ENCODE measurements at places on chromosomes 6 and 20.

- DNase-seq, result no peak
Observed at GRCh38 chr6:43665376-43665775, 20.5 kb downstream of the RSPH9 start.

DNA sequence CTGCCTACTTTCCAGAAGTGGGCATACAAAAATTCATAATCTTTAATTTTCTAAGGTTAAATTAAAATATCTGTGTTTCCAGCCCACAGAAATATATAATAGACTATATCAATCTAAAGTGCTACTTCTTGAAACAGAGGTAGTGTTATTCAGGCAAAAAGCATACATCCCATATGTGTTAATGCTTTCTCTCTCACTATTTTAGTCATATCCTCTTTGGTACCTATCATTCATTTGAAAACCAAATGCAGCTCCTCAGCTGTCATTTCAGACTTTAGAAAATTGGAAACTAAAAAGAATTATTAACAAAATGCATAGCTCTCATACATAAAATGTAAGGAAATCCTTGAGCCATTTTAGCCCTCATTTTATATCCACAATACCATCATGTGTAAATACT lies 925 bp downstream of the FHL5 start:
- no peak for DNase-seq

DNA sequence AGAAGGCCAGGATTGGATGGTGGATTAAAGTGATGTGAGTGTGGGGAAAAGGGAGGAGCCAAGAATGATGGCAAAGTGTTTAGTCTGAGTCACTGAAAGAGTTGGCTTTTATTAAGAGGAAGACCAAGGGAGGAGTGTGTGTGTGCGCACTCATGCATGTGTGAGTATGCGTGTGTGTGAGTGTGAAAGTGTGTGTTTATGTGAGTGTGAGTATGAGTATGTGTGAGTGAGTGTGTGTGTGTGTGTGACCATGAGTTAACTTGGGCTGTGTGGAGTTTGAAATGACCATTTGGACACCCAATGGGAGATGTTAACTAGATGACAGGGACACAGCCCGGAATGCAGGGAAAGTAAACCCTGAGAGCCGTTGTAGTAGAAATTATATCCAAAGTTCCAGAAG lies 57.6 kb upstream of the EYA2 start:
- DNase-seq, result no peak

DNA sequence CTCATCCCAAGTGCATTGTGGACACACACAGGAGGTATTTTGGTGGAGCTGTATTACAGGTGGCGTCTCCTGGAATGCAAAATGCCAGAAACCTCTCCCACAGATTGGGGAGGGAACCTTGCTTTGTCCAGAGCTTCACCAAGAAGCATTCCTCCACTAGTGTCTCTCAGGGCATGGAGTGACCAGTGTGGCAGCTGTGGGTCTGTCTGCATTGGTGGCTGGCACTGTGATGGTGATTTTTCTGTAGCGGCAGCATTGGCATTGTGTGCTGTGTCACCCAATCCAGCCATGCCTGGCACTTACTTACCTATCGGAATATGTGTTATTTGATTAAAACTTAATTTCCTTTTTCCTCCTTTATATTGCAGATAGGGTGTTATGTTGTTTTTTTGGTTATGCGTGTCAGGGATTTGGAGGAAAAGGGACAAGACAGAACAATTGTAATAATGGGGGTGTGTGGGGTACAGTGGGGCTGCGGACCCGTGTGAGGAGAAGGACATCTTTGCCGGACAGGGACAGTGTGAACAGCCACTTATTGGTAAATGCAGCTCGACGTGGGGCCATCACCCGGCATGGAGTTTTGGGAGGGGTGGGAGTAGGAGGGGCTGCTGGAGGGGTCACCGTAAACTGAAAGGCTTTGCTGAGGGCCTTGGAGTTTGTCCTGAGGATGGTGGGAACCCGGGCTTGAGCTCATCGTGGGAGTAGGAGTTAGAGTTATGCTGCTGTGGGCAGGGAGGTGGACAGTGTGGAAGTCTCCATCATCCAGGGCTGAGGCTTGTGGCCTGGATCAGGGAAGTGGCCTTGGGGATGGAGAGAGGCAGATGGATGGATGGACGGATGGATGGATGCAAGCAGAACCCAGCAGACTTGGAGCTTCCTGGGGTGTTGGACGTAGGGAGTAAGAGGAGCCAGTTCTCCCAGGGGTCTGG lies 105.0 kb downstream of the SYCP2 start:
- DNase-seq, result peak; percentile 8

- no peak for DNase-seq
Observed at GRCh38 chr6:18693881-18694280, 306.7 kb downstream of the RNF144B start.

DNA sequence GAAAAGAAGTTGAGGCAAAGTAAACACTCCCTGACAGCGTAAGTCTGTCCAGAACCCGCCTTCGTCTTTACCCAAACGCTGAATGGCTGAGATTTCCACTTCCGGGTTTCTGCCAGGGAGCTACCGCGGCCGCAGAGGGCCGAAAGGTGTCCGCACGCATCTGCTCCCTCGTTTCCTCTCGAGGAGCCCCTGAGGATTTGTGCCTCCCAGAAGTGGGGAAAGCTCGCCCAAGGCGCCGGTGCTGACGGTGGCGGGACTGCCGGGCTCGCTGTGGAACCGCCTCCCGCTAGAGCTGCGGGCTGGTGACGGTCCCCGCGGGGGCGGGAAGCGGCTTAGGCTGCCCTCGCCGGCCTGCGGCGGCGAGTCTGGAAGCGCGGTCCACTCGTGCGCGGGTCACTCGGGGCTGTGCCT lies 1760.2 kb upstream of the DEFB115 start:
- no peak for DNase-seq

DNA sequence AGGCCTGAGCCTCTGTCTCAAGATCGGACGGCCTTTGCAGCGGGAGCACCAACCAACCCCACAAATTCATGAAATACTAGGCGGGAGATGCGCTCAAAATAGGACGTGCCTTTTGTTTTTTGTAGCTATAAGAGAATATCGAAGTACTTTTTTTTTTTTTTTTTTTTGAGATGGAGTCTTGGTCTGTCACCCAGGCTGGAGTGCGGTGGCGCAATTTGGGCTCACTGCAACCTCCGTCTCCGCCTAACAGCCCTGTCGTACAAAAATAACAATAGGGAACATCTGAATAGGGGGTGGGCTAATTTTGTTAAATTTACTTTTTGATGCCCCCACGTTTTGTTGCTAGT lies 5.9 kb upstream of the TUBB2A start:
- DNase-seq, result no peak

GRCh38 chr20:32585586-32586127 lies 524 bp upstream of the NOL4L start:
- no peak for DNase-seq

GRCh38 chr6:40490508-40490907 lies 96.7 kb downstream of the LRFN2 start:
- no peak for DNase-seq

- DNase-seq, result no peak
Observed at GRCh38 chr20:25223179-25223661, 24.7 kb upstream of the PYGB start.

- no peak for DNase-seq
Observed at GRCh38 chr6:72826037-72826436, 204.2 kb downstream of the KCNQ5 start.

DNA sequence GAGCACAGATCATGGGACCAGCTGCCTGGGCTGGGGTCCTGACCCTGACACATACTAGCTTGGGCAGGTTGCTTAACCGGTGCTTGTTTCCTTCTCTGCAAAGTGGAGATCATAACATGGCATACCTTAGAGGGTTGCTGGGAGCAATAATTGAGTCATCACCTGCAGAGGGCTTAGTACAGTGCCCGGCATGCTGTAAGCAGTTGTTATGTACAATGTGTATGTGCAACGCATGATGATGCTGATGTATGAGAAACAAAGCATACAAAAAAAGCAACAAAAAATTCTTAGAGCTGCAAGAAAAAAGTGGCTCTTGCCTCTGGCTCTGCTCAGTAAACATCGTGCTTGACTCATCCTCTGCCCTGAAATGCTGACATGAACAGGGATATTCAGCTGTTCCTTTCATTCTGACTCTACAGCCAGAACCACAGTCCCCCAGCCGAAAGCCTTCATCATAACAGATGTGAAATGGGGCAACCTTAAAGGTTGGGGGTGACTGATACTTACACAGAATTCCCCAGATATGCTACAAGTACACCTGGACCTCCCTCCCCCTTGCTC lies 91.7 kb downstream of the CLIC5 start:
- no peak for DNase-seq

DNA sequence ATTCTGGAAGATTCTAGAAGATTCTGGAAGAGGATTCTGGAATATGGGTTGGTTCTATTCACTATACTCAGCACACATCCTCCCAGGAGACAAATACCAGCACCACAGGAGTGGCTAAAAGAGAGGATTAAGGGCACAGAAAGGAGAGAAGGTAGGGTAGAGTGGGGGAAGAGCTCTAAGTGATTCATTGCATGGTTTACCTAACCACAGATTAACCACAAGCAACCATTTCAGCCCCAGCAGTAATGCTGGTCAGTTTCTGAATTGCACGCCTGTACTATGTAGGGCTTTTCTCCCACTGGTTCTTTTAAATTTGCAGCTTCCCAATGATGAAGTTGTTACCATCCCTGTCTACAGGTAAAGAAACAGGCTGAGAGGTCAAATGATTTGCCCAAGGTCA lies 192.7 kb upstream of the PMEPA1 start:
- no peak for DNase-seq

DNA sequence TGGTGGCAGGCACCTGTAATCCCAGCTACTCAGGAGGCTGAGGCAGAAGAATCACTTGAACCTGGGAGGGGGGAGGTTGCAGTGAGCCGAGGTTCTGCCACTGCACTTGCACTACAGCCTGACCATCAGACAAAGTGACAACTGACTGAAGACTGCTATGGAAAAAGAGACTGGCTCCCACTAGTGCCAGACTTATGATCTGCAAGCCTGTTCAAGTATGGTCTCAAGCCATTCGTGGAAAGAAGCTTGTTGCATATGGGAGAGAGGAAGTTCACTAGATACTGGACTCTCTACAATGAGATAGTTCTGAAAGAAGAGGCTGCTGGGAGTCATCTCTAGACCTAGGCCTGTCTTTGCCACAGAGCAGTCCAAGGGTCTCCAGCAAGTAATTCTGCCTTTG lies 26.7 kb downstream of the MDN1 start:
- peak; percentile 20 for DNase-seq

- no peak for DNase-seq
Observed at GRCh38 chr6:52415333-52415732, 4.8 kb upstream of the EFHC1 start.

GRCh38 chr6:17705778-17706579 lies 746 bp downstream of the NUP153 start:
- peak; percentile 75 for DNase-seq

- DNase-seq, result no peak
Observed at GRCh38 chr6:97958134-97958533, 675.1 kb upstream of the MMS22L start.

DNA sequence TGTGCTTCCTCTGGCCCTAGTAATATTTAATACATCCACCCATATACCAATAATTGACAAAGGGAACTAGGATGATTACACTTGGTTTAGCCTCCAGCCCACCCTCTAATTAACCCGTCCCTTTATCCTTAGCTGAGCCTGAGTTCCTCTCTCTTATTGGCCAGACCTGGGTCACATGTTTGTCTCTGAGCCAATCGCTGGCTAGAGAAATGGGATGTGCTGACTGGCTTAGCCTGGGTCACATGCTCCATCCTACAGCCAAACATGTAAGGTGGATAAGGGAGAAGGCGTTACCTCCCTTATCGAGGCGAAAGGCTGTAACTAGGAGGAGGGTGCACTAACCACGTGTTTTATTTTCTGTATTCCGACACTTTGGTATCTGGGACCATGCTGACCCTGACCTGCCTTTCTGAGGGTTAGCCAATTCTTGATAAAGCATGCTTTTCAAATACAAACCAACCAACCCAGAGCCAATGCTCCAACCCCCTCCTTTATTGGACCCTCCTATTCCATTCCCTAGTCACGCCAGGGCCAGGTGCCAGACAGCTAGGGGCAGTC lies 262.7 kb downstream of the PREX1 start:
- no peak for DNase-seq

- peak; percentile 93 for DNase-seq
Observed at GRCh38 chr6:3751730-3752530, 417 bp upstream of the PXDC1 start.

DNA sequence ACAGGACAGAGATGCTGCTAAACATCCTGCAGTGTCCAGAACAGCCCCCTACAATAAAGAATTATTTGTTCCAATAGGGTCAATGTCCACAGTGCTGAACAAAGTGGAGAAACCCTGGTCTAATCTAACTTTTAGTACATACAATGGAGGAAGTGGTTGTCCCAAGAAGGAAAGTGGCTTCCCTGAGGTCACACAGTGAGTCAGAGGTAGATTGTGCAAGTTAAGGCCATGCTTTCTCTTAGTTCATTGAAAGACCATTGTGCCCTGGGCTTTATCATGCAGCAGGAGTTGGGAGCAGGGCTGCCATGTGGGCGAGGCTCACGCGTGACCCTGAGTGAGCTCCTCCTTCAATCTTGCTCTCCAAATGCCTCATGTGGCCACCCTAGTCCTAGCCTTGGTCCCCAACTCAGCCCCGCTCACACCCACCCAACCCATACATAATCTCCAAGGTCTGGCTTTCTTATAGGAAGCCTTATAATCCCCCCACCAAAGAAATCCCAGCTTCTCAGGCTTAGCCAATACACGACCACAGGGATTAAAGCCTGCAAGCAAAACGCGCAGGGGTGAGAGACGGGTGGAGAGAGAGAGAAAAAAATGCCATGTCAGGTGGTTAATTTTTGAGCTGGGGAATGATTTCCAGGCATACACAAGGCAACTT lies 19.9 kb downstream of the SLC13A3 start:
- DNase-seq, result no peak

DNA sequence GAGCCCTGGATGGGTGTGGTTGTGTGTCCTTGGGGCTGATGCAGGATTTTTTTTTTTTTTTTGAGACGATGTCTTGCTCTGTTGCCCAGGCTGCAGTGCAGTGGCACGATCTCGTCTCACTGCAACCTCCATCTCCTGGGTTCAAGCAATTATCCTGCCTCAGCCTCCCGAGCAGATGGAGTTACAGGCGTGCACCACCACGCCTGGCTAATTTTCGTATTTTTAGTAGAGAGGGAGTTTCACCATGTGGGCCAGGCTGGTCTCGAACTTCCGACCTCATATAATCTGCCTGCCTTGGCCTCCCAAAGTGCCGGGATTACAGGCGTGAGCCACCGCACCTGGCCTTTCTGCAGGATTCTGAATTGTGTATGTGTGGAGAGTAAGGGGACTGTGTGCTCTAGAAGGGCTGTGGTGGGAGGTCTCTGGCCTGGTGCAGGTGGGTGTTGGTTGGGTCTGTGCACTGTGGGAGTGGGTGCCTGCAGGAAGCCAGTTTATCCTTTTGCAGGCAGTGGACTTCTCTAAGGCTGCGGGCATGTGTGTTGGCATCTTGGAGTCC lies 11.0 kb upstream of the ID1 start:
- no peak for DNase-seq

Measured in lung (tissue), 17 donors.